ENCODE measurements at places on chromosomes 5 and 9.

DNA sequence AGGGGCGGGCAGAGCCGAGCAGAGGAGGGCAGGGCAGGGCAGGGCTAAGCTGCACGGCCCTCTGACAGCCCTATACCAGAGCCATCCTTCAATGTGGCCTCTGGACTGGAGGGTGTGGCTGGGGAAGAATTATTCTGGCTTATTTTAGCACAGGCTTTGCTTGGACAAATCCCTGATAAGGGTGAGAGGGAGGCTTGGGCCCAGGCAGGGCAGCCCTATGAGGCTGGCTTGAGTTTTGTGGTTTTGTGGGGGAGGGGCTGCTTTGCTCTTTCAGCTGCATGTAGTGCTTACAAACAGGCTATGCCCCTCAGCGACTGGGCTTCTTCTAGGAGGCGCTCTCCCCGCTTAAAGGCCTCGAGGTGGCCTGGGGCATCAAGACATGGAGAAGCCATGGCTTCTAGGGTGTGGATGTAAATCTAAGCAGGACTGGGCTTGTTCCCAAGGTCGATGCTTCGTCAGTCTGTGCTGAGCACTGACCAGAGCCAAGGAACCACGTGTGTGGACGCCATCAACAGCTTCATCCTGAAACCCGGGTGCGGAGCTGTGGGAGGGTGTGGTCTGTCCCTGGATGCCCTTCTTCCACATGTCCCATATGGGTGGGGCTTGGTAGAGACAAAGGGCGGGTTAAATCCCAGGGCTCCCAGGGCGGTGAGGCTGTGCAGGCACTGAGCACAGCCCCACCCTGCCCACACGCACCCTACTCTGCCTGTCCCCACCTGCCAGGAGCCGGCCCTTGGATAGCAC, 45.7 kb upstream of the IPPK start:
- DNase-seq = no peak

DNA sequence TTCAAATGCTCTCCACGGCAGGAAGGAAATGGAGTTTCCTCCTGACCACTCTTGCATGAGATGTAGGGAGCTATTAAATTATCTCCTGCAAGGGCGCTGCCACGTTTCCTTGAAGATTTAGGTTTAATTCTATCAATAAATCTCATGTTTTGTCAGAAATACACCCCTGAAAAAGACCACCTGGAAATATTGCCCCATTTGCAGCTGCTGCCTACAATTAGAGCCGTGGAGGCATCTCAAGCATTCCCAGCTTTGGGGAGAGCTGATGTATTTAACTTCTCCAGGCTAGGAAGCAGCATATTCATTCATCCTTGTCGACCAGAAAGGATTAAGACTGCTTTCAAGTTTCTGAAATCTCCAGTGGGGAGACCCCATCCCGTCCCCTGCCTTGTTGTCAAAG, 40.5 kb downstream of the CCNJL start:
- no peak for DNase-seq

DNA sequence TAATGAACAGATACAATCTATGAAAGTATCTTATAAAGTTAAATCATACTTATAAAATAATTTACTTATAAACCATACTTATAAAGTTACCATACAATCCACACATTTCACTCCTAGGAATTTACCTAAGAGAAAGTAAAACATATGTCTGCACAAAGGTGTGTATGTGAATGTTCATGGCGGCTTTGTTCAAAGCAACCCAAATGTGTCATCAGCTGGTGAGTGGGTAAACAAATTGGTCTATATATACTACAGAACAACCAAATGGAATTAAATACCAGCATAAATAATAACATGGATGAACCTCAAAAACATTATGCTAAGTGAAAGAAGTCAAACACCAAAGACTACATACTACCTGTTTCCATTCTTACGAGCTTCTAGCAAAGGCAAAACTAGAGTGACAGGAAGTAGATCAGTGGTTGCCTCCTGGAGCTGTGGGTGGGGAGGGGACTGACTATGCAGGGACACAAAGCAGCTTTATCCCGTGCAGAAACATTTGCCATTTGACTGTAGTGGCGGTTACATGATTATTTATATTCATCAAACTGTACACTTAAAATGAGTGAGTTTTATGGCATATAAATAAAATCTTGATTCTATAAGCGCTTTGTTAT, 10.6 kb downstream of the TRAF1 start:
- DNase-seq = no peak

- DNase-seq = no peak
These were observed 22.3 kb downstream of the PJA2 start for GRCh38 chr5:109387408-109387974.

DNA sequence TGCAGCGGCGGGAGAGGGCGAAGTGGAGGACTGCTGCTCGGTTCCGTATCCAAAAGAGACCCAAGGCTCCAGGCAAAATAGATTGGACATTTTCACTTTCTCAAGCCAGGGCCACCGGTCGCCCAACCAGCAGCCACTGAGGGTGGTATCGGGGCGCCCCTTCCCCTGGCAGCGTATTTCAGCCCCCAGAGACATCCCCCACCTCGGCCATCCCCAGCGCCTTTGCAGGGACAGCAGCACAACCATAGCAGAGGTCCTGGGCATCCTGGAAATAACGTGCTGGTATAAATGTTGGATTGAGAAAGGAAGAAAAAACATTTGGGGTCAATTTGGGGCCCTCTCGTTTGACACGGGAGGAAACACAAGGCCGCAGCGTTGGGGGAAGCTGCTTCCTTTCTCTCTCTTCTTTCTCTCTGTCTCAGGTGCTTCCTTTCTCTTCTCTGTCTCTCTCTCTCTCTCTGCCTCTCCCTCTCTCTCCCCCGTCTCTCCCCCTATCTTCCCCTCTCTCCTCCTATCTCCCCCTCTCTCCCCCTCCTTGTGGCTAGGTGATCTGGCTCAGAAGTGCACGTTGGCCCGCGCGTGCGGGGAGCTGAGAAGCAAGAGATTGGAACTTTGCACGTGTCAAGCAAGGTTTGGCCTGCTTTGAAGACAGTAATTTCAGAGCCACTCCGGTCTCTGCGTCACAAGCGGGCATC, 624 bp upstream of the RETREG1 start:
- no peak for DNase-seq

GRCh38 chr5:150763023-150763769, 4.4 kb upstream of the DCTN4 start:
- DNase-seq = peak; percentile 95

DNA sequence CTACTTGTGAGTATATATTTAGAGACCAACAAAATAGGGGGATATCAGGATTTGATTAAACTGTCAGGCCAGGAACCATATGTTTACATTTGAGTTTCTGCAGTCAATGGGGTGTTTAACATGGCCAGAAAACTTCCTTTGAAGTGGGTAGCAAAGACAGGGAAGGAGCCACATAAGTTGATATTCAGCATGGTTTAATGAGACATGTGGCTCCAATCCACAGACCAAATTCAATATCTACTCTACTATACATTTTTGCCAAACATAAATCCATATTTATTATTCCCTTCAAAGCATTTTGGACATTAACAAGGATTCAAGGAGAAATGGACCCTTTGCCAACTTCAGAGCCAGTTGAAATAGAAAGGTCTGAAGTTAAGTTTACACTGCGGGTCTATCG, 99.8 kb downstream of the TAF11L14 start:
- no peak for DNase-seq

DNA sequence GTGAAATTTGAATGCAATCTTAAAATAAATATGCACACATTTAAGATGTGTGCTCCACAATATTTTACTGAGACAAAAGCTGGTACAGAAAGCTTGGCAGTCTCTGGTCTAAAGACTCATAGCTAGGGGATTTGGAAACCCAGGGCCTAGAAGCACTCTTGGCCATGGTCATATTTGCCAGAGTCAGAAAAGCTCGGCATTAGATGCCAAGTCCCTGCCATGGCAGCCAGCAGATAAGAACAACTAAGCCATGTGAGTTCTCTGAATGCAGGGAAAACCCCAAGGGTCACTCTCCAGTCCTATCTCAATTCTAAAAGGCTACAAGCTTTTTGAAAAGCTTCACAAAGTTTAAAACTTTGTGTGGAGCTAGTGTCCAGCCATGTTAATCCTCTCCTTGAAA, 119.5 kb downstream of the FAM114A2 start:
- no peak for DNase-seq

Measured in CD14-positive monocyte (primary cell).